NCI-H526 treated with DMSO at 0.1 percent for 48 hours (cell line): ENCODE measurements at places on chromosomes 1 and 21.

- no peak for DNase-seq
Observed at GRCh38 chr1:200172311-200172710, 144.8 kb downstream of the NR5A2 start.

- DNase-seq: no peak
Observed at GRCh38 chr21:18985584-18985983, 582.0 kb upstream of the TMPRSS15 start.

- no peak for DNase-seq
Observed at GRCh38 chr21:38297194-38297631, 40.4 kb downstream of the KCNJ15 start.

DNA sequence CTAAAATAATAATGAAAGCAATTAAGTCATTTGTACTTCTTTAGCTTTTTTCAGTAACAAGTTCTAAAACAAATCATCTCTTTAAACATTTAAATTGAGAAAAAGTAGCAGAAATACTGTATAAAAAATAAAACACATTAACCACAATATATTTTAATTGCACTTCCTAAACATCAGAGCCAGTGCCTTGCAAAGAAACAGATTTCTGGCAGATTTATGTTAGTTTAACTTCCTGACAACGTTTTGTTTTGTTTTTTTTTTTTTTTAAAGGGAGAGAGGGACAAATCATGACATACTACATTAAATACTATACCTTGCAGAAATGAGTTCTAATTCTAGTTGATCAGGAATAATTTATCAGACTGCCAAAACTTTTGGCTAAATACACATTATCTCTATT is 11.2 kb downstream of the TMEM59 start:
- no peak for DNase-seq

- peak; percentile 19 for DNase-seq
Observed at GRCh38 chr1:203549309-203549708, 55.4 kb downstream of the OPTC start.

DNA sequence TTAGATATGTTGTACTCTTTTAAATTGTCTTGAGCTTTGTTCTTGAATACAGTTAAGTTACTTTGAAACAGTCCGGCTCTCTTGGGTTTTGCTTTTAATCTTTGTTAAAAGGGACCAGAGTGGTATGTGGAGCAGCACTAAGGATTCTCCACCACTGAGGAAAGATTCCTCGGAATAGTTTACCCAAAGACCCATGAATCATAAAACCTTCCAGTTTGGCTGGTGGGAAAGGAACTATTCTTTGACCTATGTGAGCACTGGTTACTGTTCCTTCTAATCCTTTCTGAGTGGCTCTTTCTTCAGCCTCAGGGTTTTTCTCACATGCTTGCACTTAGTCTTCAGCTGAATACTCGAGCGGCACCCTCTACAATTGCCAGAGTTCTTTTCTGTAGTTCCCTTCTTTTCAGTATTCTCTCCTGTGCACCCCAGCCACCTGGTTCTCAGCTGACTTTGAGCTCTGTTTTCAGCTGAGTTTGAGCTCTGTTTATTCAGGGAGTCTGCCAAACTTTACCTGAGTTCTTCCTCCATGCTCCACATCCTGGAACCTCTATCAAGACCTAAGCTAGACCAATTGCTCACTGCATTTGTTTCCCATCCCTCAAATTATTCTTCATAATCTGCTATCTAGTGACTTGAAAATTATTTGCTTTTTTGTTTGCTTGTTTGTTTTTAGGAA is 253.8 kb upstream of the PLXNA2 start:
- DNase-seq: no peak

- no peak for DNase-seq
Observed at GRCh38 chr1:218165701-218166114, 119.4 kb upstream of the RRP15 start.

DNA sequence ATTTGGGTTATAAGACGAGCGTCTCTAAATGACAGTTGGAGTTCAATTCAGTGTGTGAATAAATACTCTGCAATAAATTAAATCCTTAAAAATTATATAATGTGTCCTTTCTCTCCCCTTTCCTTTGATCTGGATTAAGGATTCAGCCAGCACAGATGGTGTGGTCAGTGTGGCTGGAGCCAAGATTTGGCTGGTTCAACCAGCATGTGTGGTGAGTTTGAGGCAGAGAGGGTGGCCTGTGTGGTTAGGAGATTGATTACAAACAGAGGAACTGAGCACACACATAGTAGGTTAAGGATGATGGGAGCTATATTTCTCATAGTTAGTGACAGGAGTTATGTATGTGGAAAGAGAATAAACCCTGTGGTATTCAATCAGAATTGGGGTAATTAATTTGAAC is 14.2 kb upstream of the AMIGO1 start:
- DNase-seq: no peak

DNA sequence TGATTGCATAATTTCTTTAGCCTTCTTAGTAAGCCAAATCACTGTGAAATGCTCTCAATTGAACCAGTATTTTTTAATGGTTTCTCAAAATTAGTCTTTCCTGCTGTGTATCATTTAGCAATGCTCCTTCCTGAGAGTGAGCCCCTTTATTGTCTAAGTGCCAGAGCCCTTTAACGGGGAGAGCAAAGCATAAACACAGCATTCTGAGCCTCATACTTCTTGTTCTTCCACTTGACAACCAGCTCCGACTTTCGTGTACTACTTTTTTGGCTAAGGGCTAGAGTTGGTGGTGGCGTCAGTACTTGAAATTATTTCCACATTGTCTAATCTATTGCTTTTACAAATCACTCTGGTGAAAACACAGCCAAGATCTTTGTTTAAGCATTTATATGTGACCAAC is 299.0 kb downstream of the TPR start:
- no peak for DNase-seq

- no peak for DNase-seq
Observed at GRCh38 chr21:36792505-36792967, 93.6 kb downstream of the SIM2 start.

GRCh38 chr1:116919802-116920201 is 10.1 kb downstream of the PTGFRN start:
- no peak for DNase-seq

DNA sequence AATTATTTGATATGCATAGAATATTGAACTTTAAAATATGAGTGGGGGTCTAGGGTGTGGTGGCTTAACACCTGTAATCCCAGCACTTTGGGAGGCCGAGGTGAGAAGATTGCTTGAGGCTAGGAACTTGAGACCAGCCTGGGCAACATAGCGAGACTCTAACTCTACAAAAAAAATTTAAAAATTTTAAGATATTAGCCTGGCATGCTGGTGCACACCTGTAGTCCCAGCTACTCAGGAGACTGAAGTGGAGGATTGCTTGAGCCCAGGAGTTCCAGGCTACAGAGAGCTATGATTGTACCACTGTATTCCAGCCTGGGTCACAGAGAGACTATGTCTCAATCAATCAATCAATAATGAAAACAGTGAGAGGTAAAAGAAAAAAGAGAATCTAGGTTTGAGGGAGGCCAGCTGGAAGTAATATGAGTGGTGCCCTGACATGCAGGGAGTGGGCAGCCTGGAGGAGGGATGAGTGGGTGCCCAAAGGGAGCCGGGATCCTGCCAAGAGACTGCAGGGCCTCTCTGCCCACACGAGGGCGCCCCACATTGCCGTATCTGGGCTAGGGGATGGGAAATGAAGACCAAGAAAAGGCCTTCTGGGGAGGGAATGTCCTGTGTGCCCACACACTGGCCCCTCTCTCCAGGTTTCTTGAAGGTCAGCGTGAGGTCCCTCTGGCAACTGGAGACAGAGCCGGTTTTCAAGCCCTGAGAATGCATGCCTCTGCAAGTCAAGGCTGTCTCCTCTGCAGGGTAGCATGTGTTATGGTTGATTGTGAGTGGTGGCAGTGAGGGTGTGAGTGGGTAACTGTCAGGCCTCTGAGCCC is 93.9 kb upstream of the PPM1J start:
- DNase-seq: peak; percentile 39

GRCh38 chr1:21217812-21218596 is 41.3 kb upstream of the EIF4G3 start:
- DNase-seq: no peak

DNA sequence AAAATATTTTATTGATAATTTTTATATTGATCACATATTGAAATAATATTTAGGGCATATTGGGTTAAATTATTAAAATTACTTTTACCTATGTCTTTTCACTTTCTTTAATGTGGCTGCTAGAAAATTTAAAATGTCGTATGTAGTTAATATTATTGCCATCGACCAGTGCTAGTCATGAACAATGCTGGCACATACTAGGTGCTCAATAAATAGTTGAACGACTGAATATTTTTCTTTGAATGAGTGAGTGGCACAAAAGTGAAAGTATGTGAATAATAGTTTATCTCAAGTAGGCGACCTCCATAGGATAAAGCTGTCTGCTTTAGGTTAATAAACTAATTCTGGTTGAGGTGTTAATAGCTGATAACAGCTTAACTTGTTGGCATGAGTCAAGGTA is 150.8 kb upstream of the FGGY start:
- DNase-seq: no peak

DNA sequence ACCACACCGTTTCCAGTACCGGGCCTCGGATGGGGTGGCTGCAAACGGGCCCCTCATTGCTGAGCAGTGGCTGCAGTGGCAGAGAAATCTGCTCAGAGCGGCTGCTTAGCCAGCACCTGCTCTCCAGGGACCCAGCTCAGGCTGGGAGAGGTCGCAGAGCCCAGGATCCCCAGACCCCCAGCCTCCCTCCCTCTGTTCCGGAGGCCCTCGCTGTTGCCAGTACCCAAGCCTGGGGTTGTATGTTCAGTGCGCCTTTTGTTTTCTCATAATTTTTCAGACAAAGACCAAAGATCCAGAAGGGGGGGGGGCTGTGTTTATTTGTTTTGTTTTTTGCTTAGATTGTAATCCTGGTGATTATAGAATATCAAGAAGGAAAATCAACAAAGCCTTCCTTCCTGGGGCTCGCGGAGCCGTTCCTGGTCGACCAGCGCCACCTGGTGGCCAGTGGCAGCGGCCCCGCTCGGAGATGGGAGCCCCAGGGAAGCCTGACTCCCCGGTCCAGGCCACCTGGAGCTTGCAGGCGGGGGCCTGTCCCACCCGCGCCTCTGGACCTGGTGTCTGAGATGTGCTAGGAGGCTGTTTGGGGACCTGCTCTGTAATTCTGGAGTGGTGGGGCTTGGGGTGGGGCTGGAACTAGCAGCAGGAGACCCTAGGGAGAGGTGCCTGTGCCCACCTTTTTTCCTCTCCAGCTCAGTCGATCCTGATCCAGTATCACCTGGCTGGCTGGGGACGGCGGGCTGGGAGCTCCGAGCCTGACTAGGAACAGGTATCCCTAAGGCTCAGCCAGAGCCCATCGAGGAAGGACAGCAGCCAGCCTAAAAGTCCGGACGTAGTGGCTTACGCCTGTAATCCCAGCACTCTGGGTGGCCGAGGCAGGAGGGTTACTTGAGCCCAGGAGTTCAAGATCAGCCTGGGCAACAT is 123.9 kb upstream of the VAMP3 start:
- DNase-seq: peak; percentile 5

GRCh38 chr1:60102267-60103061 is 28.9 kb upstream of the C1orf87 start:
- DNase-seq: no peak

GRCh38 chr1:69919129-69919921 is 286.1 kb downstream of the LRRC40 start:
- DNase-seq: no peak

GRCh38 chr1:236603991-236604904 is at the start of gene HEATR1:
TSS of gene HEATR1 (minus strand) at chr1:236604516. CDS start at chr1:236604095, 421 bp downstream.
- peak; percentile 84 for DNase-seq

DNA sequence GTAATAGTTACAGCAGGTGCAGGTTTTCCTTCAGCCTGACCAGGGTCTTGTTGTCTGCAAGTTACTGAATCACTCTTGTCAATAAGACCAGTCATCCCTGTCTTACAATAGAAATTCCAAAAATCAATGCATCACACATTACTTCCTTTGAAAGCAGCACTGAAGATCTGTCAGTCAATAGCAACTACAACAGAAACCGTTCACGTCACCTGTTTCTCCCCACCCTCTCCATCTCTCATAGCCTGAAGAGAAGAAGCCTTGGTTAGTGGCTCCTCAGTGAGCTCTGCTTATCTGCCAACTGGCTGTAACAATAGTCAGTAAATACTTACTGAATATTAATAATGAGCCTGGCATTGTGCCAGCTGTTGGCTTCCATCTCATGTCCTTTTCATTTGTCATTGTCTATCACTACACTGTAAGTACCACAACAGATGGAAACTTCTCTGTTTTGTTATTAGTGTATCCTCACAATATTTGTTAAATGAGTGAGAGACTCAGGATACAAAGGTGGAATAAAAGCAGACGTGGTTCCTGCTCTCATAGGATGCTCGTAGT is 195.2 kb downstream of the S1PR1 start:
- no peak for DNase-seq

- no peak for DNase-seq
Observed at GRCh38 chr1:10772711-10773110, 23.7 kb downstream of the CASZ1 start.

DNA sequence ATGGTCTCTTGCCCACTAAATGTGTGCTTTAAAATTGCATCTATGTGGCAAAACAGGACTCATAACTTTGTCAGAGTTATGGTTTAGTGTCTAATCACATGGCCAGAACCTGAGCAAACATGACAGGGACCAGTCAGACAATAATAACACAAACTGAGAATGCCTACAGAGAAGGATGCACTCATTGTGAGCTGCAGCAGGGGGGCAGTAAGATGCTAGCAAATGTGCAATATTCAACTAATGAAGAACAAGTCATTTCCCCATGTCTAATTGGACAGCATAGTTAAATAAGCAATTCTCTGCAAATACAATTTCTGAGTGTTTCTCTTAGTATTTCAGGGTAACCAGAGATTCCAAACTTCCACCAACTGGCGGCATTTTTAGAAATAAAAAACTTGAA is 30.8 kb downstream of the SPAG17 start:
- peak; percentile 8 for DNase-seq

GRCh38 chr1:7702365-7702764 is 68.7 kb upstream of the VAMP3 start:
- DNase-seq: no peak

DNA sequence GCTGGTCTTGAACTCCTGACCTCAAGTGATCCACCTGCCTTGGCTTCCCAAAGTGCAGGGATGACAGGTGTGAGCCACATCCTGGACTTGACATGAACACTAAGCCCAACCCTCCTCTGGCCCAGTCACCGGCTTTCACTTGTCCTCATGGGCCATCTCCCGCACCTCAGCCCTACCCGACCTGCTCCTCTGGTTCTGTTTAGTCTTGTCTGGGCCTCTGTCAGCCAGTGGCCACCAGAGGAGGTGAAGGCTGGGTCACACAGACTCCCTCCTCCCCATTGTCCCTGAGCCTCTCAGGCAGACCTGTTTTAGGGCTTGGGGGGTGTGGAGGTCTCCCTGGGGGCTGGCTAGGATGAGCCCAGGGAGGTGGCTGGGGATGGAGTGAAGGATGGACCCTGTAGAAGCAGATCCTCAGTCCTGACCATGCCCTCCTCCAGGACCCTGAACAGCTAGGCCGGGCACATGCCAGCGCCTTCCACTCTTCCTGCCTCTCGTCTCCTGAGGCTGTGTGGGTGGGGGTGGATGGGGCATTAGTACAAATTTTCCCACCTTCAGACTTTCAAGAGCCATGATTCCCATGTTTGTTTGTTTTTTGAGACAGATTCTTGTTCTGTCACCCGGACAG is 26.1 kb upstream of the UMODL1 start:
- no peak for DNase-seq

- no peak for DNase-seq
Observed at GRCh38 chr21:32599526-32599925, 12.7 kb downstream of the CFAP298 start.
